ENCODE measurements at places on chromosomes 13 and 19.

DNA sequence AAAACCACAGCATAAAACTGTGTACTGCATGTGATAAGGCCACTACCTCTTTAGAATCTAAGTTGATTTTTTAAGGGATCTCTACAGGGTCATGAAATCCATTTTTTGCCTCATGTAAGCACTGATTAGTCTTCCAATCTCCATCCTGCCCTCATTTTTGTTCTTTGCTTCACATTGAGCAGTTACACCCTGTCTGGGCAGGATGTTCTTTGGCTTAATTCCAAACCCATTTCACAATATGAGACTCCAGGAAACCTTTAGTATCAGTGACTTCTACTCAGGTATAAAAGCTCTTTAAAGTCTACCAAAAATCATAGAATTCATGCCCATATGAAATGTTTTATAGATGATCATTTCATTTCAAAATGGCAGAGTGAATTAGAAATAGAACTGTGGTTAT, 592.6 kb downstream of the TBC1D4 start:
- no peak for DNase-seq

DNA sequence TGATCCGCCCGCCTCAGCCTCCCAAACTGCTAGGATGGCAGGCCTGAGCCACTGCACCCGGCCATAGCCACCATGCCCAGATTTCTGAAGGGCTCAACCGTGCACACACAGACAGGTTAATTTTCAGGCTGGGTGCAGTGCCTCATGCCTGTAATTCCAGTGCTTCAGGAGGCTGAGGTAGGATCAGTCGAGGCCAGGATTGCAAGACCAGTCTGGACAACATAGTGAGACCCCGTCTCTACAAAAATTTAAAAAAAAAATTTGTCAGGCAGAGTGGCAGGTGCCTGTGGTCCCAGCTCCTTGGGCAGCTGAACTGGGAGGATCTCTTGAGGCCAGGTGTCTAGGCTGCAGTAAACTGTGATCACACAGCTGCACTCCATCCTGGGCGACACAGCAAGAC, 7.6 kb downstream of the TIMM13 start:
- DNase-seq: no peak

- no peak for DNase-seq
Measured at GRCh38 chr19:6373813-6374108, 1.2 kb downstream of the ALKBH7 start.

DNA sequence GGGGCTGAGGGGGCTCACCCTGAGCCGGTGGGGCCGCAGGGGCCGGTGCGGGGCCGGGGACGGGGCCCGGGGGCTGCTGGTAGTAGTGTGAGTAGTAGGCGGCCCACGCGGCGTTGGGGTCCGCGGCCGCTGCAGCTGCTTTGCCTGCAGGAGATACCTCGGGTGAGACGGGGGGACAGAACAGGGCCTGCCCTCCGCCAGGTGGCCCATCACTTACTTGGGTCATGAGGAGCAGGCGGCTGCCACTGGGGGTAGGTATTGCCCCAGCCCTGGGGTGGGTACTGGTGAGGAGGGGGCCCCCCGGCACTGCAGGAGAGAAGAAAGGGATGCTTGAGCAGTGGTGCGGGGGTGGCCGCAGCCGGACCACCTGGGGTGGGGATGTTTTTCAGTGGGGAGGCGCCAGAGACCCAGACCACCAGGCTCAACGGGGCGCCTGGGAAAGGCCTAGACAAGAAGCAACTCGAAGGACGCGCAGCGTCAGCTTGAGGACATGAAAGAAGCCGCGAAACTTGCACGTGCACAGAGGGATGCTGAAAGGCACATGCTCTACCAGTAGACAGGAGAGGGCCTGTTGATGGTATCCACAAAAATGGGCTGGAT, 8.9 kb downstream of the KHSRP start:
- no peak for DNase-seq

GRCh38 chr19:8017808-8018207, 12.4 kb upstream of the ELAVL1 start:
- DNase-seq: peak; percentile 42

- no peak for DNase-seq
Measured at GRCh38 chr19:55661826-55662225, 7.0 kb downstream of the U2AF2 start.

Measured in common myeloid progenitor, CD34-positive (primary cell).